T1000 (cell line): ENCODE measurements at places on chromosomes 3 and 15.

DNA sequence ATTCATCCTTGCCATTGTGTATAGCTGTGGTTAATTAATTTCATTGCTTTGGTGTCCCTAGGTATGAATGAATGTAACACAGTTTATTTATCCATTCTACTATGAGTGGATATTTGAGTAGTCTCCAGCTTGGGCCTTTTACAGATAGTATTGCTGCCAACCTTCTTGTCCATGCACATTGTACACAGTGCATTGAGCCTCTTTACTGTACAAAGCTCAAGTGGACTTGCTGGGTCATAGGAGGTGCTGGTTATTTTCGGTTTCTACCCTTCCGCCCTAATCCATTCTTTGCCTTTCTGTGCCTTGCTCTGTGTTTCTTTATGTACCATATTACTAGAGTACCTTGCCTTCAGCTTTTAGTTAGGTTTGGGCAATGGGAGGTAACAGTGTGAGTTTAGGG, 60.7 kb downstream of the DUT start:
- no peak for DNase-seq

DNA sequence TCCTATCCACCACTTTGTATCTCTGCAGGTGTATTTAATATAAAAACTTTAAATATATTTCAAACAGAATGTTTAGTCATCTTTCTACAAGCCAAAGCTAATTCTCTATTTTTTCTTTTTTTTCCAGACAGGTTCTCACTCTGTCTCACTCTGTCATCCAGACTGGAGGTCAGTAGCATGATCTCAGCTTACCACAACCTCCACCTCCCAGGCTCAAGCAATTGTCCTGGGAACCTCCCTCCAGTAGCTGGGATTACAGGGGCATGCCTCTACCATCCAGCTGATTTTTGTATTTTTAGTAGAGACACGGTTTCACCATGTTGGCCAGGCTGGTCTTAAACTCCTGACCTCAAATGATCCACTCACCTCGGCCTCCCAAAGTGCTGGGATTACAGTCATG, 202.6 kb downstream of the VGLL3 start:
- no peak for DNase-seq

GRCh38 chr3:152945556-152945955, 110.6 kb downstream of the P2RY1 start:
- no peak for DNase-seq

DNA sequence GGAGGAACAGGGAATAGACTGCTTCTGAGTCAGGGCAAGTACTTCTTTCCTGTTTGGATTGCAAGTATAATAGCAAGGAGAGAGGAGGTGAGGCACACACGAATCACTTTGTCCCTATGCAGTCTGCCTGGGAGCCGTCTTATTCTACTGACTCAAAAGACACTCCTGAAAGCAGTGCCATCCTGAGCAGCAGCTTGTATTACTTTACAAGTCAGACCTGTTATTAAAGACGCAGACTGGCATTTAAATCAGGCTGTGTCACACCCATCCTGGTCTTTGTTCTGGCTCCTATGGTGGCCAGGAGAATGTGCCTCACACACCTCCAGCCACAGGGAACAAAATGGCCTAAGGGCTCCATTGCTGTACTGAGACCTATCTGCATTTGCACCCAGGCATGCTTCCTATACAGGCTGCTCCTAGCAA, 17.9 kb upstream of the SQOR start:
- no peak for DNase-seq

DNA sequence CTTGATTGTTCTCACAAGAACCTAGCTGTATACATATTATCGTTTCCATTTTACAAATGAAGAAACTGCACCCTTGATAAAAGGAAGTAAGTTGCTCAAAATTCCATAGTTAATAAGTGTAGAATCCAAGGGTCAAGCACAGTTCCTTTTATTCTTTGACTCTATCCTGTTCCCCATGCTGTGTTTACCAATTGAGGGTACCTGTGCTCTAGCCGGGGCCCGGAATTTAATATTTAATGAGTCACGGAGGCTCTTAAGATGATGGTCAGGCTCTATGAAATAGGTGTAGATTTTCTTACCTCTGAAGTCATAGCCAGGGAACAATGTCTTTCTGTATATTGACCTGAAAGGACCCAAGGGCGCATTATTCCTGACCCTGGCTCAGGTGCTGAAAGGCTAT, 65.2 kb downstream of the LPP start:
- no peak for DNase-seq
